ENCODE measurements at places on chromosomes 16 and 17.
A peak's percentile ranks its signal among the peaks of the same experiment; 100 is the strongest.

DNA sequence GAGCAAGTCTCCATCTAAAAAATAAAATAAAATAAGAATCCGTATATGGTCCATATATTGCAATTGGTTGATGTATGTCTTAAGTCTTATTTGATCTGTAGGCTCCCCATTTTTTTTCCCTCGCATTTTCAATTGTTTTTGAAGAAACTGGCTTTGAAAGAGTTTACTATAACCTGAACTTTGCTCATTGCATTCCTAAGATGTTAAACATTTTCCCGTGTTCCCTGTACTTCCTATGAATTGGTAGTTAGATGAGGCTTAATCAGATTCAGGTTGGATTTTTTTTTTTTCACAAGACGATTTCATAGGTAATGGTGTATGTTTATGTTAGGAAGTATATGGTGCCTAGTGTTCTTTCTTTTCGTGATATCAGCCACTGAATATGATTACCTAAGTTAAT lies 3.3 kb downstream of the LRRC36 start:
- DNase-seq: no peak

DNA sequence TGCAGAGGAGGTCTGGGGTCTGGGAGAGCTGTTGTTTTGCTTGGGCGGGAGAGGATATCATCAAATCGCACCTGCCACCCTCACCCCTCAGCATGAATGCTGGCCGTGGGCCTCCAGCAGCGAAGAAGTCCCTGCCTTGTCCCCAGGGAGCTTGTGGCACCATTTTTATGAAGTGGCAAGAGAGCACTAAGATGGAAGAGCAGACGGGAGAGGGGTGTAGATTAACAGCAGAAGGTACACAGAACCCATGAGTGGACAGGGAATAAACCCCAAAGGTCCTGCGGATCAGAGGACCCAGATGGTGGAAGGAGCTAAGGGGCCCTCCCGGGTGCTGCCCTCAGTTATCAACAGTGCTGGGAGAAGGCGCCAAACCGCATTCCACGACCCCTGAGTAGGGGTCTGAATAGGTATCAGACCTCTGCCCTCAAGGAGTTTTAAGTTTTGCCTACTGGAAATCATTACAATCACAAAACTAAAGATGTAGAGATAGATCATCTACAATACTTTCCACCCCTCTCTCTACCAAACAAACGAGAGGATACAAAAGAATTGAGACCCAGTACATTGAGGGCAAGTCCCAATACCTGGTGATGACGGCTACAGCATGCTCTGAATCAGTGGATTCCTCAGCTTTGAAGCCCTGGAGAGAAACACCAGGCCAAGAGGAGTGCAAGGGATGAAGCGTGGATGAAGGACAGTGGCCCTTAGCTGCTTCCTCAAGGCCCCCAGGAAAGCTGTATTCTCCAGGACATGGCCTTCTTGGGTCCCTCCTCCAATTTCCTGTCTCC lies 60.2 kb downstream of the CCDC182 start:
- DNase-seq: no peak

DNA sequence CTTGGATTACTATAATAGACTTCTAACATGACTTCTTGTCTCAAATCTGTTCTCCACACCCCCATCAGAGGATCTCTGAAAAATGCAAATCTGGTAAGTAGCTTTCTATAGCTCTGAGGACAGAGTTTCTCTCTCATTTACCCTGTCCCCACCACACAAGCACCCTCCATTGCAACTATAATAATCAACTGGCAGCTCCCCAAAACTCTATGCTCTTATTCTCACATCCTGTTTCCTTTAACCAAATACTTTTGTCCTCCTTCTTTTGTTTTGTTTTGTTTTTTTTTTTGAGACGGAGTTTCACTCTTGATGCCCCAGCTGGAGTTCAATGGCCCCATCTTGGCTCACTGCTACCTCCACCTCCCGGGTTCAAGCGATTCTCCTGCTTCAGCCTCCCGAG lies 73.4 kb downstream of the HELZ start:
- no peak for DNase-seq

DNA sequence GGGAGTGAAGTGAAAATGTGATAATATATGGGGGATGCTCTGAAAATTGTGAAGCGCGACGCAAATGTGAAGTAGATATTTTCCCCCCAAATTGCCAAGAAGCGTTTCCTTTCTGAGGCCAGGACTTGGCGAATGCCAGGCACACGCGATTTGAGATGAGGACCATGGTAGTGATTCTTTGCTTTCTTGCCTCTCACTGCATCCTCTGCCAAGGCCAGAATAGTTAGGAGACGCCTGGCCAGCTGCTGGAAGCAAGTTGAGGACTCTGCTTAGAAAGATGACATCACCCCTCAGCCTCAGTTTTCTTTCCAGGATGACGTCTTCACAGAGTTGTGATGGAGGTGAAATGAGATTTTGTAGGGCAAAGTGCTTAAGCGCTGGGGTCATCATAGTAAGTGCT lies 25.9 kb downstream of the PIPOX start:
- no peak for DNase-seq

DNA sequence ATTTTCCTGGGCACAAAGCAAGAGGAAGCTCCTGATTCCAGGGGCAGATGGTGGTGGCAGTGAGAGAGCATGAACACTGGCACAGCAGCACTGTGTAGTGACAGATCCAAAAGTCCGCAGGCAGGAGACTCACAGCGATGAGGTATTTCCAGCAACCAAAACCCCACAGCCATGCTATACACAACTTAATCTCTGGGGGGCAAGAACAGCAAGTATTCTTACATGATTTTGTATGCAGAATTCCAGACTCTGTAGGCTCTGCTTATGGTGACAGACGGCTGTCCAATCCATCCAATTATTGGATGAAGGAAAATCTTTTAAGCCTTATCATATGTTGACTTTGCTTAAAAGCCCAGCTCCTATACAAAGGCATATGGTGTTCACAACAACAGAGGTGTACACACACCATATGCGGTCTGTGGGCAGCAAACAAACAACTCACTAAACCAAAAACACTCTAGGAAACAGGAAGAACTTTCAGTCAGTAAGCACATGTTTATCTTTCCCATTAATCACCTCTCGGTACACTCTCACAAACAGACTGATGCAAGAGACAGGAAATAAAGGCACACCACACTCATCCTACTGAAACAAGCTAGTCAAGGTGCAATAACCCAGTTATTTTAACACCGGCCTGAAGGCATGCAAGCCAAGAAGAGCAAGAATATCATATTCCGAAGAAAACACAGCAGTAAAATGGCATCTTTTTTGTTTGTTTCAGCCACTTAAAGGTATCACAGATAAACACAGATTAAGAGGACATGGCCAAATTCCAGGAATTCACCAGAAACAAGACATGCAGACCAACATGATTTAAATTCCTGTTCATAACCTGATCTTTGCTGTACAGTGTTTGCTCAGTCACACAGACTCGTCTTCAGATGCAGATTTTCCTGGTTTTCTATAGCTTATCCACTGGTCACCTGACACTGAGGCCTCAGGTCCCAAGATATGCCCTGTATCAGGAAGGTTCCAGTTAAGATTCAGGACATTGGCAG lies 47.8 kb downstream of the ERN1 start:
- peak; percentile 76 for DNase-seq

DNA sequence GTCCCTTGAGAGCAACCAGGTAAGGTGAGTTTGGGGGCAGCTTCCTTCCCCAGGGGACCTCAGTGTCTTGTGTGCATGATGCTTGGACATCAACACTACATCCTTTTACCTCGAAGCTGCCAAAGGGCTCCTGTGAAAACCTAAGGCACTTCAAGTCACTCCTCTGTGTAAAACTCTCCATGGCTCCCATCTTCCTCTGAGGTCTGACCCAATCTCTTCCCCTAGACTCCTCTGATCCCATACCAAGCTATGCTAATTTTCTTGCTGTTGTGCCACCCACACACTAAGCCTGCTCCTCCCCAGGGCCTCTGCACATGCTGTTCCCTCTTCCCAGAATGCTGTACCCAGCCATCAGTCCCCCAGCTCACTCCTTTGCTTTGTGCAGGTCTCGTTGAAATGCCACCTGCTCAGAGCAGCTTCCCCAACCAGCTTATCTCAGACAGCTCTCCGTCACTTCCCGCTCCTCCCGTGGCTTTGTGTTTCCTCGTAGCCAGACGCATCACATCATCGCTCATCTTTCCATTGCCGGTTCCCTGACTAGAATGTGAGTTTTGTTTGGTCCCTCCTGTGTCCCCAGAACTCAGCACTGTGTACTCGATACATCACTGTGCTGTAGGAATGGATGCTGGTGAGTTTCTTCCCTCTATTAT lies 78.4 kb downstream of the CNGB1 start:
- no peak for DNase-seq

GRCh38 chr17:75159196-75160031 lies 5.1 kb upstream of the JPT1 start:
- peak; percentile 34 for DNase-seq

GRCh38 chr17:72869630-72870029 lies 222.9 kb downstream of the SLC39A11 start:
- no peak for DNase-seq

- no peak for DNase-seq
These were observed 12.3 kb upstream of the ABCC12 start for GRCh38 chr16:48168075-48168474.

DNA sequence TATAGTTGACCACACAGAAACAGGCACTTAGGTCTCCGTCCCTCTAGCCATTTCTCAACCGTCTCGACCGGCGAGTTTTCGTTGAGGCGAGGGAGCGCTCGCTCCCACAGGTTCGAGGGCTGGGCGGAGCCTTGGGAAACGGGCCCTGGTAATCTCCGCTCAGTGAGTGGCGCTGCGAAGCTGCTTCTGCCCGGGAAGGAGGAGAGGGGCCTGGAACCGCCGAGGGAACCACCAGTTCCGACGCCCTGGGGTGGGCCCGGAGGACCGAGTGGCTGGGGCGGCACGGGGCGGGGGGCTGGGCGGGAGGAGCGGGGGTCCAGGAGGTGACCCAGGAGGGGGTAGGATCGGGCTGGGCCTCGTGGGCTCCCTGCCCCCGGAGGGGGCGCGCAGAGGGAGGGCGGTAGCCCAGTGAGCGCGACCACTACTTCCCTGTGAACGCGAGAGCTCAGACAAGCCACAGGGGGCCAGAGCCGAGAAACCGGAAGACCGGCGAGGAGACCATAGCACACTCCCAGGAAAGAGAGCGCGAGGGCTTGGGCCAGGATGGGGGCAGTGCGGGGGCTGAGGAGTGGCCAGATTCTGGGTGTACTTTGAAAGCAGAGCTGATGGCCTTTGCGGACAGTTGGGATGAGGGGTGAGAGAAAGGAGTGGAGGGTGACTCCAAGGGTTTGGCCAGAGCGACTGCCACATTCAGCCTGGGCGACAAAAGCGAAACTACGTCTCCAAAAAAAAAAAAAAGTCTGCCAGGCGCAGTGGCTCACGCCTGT lies 29.9 kb upstream of the ARL4D start:
- DNase-seq: peak; percentile 87

Data from RKO (cell line).